ENCODE measurements at places on chromosomes 7 and 10.

GRCh38 chr7:135129579-135129978, 18.3 kb upstream of the TMEM140 start:
- DNase-seq = no peak

GRCh38 chr7:485188-486081, 34.2 kb downstream of the PDGFA start:
- DNase-seq = peak; percentile 39

DNA sequence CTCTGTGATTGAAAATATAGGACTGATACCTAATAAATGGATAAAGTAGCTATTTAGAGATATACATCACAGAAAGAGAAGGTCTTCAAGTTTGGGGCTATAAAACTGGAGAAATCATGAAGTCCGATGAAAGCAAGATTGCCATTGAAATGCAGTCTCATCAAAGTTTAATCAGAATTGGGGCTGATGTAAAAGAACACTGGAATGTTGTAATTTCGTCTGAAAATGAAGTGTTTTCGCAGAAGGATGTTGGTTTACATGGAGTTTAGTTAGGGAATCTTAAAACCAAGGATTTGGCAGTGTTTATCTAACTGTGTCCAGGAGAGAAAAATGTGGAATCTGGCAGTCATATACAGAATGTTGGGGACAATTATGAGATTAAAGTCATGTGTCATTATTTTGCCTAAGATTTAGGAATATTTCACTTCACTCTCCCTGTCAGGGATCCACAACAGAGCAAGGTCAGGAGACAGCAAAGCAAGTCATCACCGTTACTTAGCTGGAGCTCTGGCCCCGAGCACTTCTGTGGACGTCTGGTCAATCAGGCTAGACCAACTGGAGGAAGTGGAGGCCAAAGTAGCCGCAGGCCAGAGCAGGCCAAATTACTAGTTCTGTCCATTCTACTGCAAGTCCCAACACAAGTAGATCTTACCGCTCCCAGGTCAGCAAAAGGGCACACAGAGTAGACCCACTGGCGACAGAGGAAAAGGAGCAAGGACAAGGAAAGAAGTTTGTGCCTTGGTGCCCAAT, 37.0 kb downstream of the EPDR1 start:
- no peak for DNase-seq

DNA sequence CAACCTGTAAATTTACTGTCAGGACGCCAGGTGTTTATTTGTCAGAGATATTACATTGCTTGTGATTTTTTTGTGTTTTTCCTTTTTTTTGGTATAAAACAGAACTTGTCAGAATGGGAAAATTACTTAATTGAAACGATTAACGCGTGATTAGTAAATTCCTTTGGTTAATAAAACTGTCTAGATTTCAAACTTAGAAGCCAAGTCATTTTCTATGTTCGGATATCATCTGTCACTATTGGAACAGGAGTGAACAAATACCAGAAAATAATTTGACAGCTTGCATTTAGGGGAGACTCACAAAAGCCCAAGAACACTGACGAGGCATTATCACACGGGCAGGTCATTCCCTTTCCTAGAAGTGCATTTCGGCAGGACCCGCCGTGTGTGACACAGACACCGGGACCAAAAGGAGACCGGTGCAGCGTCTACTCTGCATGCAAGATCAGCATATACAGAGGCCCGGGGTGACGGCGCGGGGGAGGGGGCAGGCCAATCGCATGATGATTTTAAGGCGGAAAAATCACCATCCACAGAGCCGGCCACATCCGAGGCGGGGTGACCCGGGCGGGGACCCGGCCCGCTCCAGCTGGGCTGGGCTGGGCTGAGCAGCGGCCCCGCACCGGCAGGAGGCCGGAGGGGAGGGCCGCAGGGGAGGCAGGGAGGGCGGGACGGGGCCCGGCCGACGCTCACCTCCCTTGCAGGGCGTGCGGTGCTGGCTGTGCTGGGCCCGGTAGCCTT, 841 bp downstream of the GLUD1 start:
- no peak for DNase-seq

GRCh38 chr10:100133801-100134200, 52.0 kb downstream of the ERLIN1 start:
- no peak for DNase-seq

DNA sequence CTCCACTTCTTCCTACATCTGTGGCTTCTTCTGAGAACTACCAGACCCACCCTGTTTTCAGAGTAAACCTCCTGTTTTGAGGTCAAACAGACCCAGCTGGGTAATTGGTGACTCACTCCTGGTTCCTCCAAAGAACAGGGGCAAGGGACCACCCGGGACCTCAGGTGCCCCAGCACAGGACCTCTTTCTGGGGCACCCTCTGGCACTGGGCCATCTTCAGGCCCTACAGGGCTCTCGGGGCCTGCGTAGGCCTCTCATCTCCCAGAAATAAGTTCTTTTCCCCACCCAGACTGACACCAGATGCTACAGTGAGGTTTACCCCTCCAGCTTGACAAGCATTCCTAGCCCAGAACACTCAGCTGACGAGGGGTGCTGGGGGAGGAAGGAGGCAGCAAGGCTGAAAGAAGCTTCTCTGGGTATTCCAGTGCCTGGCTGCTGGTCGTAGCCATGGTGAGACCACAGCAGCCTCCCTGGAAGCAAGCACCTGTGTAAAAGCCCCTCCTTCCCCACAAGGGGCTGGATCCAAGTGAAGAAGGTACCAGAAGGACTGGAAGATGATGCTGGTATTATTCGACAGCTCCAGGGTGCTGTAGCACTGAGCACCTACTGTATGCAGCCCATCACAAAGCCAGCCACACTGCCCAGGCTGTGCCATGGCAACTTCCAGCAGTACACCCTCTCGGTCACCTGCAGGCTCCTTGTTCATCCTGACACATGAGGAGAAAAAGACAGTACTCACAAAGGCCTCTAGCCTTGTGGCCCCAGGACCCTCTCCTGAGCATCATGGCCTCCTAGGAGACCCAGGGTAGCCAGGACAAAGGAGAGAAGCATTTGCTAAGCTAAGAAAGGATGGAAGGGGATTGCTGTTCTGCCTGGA, 47.4 kb downstream of the ALOX5 start:
- no peak for DNase-seq

GRCh38 chr7:149779502-149779805, 6.1 kb upstream of the ZNF467 start:
- DNase-seq = no peak

DNA sequence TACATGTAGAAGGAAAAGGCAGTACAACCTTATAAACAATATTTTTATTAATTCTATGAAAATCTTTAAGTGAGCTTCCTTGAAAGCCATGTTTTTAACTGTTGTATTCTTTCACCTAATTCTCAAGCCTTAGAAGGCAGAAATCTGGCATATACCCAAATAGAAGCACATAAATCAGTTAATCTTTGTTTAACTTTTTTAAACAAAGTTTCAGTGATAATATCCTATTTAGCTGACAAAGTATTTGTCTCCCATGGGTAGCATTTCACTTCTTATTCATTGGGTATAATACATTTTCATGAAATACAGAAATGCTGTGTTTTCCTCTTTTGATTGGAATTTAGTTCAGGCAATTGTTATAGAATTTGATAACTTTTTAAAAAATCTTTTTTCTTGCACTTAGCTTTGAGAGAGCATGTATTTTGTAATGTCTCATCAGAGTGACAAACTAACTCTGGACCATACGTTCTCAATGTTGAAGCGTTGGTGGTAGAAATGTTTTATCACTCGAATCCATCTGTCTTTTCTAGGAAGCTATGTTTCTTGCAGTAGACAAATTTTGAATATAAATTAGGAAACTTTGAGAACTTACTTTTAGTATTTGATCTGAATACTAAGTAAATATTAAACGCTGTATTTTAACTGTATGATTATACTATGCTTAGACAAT, 78.1 kb downstream of the CREM start:
- no peak for DNase-seq

DNA sequence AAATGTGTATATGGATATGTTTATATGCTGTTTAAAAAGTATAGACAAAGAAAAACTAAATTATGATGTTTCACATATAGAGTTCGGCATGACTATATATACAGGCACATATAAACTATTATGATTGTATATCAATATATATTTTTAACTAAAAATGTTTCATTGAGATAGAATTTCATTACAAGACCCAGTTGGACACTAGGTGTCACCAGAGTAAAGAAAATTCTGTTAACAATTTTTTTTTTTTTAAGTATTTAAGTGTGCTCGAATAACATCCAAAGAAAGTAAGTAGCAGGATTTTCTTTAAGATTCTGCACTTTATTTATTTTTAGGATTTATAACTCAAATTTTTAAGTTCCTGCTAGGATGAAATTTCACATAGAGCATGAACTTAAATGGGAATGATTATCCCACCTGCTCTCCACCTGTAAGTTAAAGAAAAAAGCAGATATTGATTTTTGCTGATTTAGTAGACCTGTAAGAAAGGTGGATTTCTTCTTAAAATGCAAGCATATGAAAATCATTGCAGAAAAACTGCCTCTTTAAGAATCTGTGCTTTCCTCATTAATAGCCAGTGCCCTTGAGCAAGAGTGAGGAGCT, 961.5 kb downstream of the PCDH15 start:
- DNase-seq = peak; percentile 30

GRCh38 chr10:64037071-64037661, 516.0 kb downstream of the REEP3 start:
- DNase-seq = no peak

GRCh38 chr7:138167869-138168296, 91.6 kb downstream of the AKR1D1 start:
- no peak for DNase-seq

All from LoVo (cell line).